ENCODE measurements at places on chromosomes 16 and 17.

DNA sequence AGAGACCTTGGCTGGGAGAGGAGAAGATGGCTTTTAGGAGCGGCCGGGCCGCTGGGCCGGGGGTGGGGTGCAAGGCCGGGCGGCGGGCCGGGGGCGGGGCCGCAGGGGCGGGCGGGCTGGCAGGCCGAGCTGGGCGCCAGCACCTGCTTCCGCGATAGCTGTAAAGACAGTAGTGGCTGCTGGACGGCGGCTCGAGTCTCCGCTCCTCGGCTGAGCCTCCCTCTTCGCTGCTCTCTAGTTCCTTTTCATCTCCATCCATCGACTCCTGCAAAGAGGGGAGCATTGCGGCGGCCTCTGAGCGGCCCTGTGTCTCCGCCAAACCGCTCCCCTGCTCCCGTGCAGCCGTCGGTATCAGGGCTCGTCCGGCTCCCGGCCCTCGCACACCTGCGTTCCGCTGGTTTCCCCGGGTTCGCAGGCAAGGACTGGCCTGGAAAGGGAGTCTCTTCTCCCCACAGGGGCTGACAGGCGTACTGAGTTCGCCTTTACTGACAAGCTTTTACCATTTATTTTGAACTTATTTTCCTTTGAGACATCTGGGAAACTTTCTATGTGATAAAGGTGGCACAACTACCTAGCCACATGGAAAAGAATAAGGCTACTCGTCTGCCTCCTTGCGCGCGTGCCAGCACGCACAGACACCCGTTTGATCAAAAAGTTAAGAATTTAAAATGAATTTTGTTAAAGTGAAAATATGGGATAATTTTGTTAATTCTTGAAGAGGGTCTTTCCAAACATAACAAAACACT lies at the start of gene C17orf75:
TSS of gene C17orf75 (minus strand) at position 317 of the 746 bp plus-strand sequence. CDS start at position 283, 34 bp downstream.
- no peak for DNase-seq

- peak; percentile 71 for DNase-seq
Measured at GRCh38 chr16:87435372-87436224, 43.5 kb downstream of the MAP1LC3B start.

DNA sequence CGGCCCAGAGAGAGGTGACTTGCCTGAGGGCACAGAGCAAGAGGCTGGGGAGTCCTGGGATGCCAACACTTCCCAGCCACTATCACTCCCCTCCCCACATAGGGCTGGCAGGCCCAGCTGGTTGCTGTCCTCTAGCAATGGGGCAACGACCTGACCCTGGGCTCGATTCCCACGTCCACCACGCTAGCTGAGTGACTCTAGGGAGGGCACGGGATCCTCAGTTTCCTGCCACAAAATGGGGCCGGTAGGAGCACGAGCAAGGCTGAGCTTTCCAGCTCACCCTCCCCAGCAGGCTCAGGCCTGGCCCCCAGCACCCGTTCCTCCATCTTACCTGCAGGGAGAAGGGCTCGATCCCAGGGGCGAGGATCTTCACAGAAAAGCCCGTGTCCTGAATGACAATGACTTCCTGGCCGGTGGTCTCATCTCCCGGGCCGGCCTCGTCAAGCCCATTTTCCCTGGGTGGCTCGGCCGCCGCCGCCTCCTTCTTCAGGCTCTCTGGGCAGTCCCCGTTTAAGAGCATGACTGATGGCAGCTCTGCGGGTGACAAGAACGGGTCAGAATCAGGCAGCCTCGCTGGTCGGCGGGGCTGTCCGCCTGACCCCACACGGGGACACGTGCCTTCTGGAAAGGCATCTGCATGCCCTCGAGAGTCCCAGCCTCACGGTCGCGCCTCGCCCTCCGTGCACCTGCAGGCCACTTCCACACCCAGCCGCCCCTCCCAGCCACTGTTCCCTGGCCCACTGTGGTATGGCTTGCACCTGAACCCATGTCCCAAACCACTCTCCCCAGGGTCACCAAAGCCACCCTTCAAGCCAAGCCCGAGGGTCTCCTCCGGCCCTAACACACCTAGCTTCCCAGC lies 7.3 kb downstream of the CLUH start:
- no peak for DNase-seq

- DNase-seq: no peak
Measured at GRCh38 chr16:24149102-24149501, 107.0 kb upstream of the CACNG3 start.

DNA sequence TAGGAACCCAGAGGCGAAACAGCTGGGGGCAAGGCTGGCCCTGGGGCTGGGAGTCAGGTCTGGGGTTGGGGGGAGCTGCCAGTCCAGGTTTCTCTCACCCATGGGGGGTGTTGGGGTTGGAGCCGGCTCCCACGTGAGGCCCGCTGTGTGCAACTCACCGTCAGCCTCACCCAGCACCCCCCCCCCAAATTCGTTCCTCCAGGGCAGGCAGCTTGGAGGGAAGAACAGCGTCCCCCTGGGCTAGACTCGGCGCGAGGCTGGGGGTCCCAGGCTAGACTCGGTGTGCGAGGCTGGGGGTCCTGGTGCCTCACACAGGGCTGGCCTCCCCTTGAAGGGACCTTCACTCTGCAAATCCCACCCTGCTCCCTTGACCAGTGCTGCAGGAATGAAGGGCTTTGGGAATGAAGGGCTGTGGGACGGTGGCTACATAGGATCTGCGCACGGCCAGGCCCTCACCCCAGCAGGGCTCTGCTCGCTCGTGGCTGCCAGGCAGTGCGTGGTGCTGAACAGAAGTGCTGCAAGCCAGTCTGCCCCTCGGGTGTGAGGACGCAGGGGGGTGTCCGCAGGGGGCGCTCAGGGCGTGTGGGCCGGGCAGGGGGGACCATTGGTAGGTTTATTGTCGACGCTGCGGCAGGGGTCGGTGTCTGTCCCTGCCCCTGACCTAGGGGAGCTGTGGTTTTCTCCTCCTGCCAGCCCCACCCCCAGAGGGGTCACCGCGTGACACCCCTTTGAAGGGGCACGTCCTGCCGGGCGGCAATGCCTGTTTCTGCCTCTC lies 74.7 kb downstream of the KLHDC4 start:
- DNase-seq: no peak

DNA sequence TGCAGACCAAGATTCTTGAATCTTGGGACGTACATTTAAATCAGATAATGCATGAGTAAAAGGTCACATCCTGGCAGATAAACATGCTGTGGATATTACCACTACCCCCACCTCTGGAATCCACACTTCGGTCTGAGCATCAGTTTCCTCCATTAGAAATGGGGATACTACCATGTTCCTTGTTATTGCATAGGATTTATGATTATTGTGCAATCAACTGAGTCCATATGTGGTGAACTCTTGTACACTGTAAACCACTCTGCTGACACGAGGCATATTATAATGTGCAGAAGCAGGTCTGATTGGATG lies 108.7 kb downstream of the VAT1L start:
- DNase-seq: no peak

- no peak for DNase-seq
Measured at GRCh38 chr17:29401258-29401657, 11.1 kb downstream of the TAOK1 start.

- no peak for DNase-seq
Measured at GRCh38 chr16:65343556-65343955, 221.7 kb upstream of the CDH11 start.

- no peak for DNase-seq
Measured at GRCh38 chr17:61904094-61904710, 23.6 kb downstream of the INTS2 start.

- no peak for DNase-seq
Measured at GRCh38 chr17:1635675-1636465, 7.2 kb upstream of the SLC43A2 start.

DNA sequence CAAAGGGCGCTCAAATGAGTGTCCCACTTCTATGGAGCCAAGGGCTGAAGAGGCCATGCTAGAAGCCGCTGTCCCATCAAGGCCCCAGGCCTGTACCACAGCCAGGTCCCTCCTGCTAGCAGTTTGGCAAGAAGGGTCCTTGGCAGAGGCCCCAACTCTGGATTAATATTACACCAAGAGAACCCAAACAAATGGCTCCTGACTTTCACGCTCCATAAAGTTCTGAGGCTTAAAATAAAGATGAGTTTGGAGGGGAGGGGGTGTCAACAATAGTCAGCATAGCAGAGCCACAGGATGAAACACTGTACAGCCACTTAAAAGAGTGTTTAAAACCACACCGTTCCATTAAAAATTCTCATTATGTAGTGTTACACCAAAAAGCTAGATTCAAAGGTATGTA lies 30.5 kb downstream of the CUEDC1 start:
- no peak for DNase-seq

- DNase-seq: no peak
Measured at GRCh38 chr17:82153295-82153691, 55.3 kb upstream of the FASN start.

DNA sequence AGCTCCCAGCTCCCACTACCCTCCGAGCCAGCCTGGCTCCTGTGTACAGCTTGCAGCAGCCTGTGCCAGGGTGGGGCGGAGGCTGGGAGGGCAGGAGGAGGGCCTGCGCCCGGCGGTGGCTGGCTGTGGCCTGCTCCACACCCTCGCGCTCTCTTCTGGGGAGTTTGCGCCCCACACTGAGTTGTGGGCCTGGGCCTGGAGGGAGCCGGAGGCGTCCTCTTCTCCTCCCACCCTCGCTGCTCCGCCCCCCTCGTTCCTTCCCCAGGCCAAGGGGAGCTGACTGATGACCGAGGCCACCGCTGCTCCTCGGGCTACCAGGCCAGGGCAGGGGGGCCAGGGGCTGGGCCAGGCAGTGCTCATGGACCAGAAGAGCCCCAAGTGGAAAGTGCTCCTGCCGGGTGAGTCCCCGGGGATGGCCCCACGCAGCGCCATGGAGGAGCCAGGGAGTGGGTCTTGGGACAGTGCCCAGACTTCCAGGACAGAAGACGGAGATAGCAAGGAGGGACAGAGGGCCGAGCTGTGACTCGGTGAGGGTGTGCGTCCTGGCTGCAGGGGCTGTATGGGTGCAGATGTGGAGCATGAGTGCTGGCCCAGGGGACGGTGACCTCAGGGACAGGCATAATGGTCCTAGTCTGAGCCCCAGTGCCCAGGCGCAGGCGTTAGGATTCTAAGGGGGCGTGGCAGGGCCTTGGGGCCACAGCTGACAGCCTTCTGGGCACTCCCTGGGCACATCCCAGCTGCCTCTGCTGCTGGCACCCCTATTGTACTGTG lies 242.1 kb upstream of the GSE1 start:
- no peak for DNase-seq

GRCh38 chr17:75684924-75685323 lies 17.8 kb downstream of the SAP30BP start:
- no peak for DNase-seq

- no peak for DNase-seq
Measured at GRCh38 chr16:12433691-12434390, 369.8 kb downstream of the CPPED1 start.

DNA sequence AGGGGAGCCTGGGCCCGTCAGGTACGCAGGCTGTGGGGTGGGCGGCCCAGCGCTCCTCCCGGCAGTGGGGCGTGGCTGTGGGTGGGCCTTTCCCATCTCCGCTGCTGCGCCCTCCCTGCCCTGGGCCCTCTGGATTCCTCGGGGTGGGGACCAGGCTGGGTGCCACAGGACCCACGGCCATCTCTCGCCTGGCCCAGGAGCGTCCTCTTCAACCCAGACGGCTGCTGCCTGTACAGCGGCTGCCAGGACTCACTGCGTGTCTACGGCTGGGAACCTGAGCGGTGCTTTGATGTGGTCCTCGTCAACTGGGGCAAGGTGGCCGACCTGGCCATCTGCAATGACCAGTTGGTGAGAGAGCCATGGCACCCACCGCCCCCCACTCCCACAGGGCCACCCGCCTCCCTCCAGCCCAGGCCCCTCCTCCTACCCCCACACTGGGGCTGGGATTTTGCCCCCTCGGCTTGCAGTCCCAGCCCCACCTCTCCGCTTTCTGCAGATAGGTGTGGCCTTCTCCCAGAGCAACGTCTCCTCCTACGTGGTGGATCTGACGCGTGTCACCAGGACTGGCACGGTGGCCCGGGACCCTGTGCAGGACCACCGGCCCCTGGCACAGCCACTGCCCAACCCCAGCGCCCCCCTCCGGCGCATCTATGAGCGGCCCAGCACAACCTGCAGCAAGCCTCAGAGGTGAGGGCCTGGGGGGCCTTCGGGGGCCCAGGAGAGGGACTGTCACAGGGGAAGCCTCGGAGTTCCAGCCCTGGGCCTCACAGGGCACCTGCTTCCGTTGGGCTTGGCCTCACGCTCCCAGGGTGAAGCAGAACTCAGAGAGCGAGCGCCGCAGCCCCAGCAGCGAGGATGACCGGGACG lies 17.2 kb downstream of the KATNB1 start:
- no peak for DNase-seq

DNA sequence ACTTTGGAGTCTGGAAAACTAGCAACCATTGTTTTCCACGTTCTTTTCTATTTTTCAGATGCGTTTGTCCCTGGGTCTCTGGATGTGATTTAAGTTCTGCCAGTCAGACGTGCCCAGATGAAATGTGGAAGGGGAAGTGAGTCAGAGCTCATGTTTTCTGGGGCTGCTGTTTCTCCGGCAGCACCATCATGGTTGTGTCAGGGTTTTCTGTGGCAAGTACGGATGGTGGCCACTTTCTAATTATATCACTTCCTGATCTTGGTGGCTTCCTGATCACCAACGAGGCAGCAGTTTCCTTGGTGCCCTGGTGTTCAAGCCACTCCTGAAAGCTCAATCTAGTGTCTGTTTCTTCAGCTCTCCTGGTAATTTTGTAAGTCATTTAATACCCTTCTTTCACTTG lies 31.4 kb upstream of the PMFBP1 start:
- DNase-seq: no peak

DNA sequence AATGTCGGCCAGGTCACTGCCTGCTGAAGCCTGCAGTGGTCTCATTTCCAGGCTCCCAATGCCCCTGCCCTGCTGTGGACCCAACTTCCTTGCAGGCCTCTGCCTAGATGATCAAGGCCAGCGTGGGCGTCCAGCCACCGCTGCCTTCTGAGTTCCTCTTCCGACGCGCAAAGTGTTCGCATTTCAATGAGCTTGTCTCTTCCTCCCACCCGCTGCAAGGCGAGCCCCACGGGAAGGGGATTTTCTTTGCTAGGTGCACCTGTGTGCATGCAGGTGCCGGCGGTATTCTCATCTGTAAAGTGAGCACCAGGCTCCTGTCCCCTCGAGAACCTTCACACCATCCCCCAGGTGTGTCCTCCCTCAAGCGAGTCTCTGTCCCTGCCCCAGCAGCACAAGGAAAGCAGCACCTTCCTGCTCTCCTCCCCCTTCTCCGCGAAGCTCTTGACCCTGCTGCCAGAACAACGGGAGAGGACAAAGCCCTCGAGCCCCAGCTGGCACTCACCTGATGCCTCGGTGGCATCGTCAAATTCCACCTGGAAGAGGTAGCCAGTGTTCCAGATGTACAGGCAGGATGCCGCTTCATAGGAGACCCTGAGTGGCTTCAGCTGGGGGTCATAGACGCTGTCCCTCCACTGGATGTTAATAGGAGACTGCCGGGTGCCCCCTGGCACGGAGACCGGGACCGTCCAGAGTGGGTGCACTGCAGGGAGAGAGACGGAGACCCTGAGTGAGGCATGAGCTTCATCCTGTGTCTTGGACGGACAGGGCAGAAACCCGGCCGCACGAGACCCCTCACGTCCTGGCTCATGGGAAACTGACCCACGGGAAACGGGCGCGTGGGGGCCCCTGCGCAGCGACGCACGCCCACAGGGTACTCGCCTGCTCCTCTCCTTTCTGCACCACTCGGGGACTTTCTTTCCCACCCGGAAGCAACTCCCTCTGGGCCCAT lies 9.8 kb downstream of the CA5A start:
- DNase-seq: no peak

Measured in astrocyte of the cerebellum (primary cell).